ENCODE measurements at places on chromosomes 3 and 15. TPM values are rescaled to one million over a fixed set of nuclear protein-coding genes. Genes with fewer than 3 reads are reported as not detected.

DNA sequence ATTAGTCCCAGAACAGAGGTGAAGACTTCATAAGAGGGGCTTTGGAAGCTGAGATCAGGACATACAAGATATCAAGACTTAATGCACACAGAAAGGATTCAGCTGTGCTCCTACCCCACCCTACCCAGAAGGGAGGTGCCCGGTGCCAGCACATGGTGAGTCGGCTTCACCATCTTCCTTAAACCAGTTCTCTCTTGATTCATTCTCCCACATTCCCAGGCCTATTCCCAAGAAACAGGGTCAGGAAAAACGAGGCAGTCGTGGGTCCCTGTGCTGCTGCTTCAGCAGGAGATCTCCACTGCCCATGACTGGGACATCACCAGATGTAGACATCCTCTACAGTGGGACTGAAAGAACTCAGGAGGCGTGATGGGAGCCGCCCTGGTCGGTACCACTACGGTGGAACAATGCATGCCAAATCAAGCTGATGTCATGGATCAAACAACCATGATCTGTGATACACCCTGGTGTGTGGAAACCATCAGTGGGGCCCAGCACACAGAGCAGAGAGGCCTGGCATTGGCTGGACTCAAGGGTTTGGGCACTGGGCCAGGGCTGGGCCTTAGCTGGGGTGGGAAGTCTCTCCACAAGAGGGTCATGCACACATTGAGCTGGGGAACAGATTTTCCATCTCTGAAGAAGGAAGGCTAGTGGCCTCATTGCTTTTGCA is 41.9 kb downstream of the CCDC12 start:
- DNase-seq = peak; percentile 80

GRCh38 chr3:35596335-35596995 is 42.9 kb upstream of the ARPP21 start:
- DNase-seq = no peak

- no peak for DNase-seq
Observed at GRCh38 chr3:149713730-149714654, 38.3 kb downstream of the COMMD2 start.

DNA sequence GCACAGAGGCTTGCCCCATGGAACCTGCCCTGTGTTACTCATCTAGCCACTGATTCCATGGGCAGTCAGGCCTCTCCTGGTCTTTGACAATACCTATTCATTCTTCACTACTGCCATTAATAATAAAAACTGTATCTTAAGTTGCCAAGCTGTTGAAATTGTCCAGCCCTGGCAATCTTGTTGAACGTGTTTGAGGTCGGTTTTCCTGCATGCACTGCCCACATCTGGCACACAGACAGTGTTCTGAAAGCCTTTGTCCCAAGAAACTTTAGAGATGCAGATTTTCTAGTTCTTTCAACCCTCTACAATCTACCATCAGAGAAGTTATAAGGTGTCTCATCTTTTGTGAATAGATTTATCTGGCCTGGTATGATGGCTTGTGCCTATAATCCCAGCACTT is 567.2 kb upstream of the NECTIN3 start:
- DNase-seq = no peak

- DNase-seq = no peak
Observed at GRCh38 chr15:22889146-22889818, 50.8 kb downstream of the NIPA2 start.

Gene AMT
- 1.2 TPM for total RNA-seq

Gene KCNH8
- not detected for total RNA-seq

Gene ZNF770
- total RNA-seq = 6.6 TPM

Measured in MG63 (cell line).